Foreskin keratinocyte (primary cell): ENCODE measurements at places on chromosomes 5 and 9. TPM values are rescaled to one million over a fixed set of nuclear protein-coding genes. Genes with fewer than 3 reads are reported as not detected.

The LCN2 gene
- polyA plus RNA-seq: 0.48 and 4.0 TPM in 2 replicates

The GPR151 gene
- not detected in 2 replicates for polyA plus RNA-seq

The KIF27 gene
- 0.26 and 0.77 TPM in 2 replicates for polyA plus RNA-seq

The KIF24 gene
- polyA plus RNA-seq: 1.7 and 2.1 TPM in 2 replicates

The AGXT2 gene
- not detected in 2 replicates for polyA plus RNA-seq

The GARIN3 gene
- not detected in 2 replicates for polyA plus RNA-seq

The SLC36A3 gene
- polyA plus RNA-seq: not detected in 2 replicates

The SPINK4 gene
- polyA plus RNA-seq: not detected in 2 replicates

The MELK gene
- polyA plus RNA-seq: 36.9 and 49.8 TPM in 2 replicates

The SHOC1 gene
- polyA plus RNA-seq: 0.03 TPM in 1 of 2 replicates, not detected in the other

The DAB2 gene
- polyA plus RNA-seq: 2.7 and 3.3 TPM in 2 replicates

The PCDHGA3 gene
- 0.01 TPM in 1 of 2 replicates, not detected in the other for polyA plus RNA-seq

The C5orf63 gene
- 3.7 and 4.3 TPM in 2 replicates for polyA plus RNA-seq
